ENCODE measurements at places on chromosomes 4 and X. TPM values are rescaled to one million over a fixed set of nuclear protein-coding genes. Genes with fewer than 3 reads are reported as not detected.

DNA sequence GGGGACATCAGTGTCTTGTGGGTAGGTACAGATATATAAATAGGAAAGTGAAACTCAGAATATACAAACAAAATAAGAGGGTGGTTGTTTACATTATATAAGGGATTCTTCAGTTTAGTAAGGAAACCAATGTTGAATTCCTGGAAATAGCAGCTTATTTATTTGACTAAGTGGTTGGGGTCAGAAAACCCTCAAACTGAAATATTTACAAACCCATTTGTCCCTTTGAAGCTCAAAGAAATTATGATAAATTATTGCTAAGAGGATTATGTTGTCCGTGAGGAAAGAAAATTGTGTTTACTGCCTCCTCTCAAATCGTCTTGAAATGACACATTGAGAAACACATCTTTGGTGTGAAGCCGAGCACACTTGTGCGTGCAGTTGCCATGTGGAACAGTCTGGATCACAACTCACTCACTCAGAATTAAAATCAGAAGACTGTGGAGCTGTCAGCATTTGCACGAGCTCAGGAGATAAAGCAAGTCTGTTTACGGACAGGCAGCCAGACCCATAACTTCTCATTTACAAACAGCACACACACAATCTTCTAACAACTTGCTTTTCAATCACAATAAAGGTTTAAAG lies 46.8 kb upstream of the SETD7 start:
- DNase-seq: no peak

- DNase-seq: no peak
Observed at GRCh38 chrX:153521034-153521433, 3.6 kb downstream of the ATP2B3 start.

DNA sequence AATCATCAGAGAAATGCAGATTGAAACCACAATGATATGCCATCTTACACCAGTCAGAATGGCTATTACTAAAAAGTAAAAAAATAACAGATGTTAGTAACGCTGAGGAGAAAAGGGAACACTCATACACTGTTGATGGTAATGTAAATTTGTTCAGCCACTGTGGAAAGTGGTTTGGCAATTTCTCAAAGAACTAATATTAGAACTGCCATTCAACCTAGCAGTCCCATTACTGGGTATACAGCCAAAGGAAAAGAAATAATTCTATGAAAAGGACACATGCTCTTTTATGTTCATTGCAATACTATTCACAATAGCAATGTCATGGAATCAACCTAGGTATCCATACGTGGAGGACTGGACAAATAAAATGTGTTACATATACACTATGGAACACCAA lies 566.3 kb downstream of the STPG2 start:
- no peak for DNase-seq

SHISA3 gene
- total RNA-seq: 0.86 TPM

DNA sequence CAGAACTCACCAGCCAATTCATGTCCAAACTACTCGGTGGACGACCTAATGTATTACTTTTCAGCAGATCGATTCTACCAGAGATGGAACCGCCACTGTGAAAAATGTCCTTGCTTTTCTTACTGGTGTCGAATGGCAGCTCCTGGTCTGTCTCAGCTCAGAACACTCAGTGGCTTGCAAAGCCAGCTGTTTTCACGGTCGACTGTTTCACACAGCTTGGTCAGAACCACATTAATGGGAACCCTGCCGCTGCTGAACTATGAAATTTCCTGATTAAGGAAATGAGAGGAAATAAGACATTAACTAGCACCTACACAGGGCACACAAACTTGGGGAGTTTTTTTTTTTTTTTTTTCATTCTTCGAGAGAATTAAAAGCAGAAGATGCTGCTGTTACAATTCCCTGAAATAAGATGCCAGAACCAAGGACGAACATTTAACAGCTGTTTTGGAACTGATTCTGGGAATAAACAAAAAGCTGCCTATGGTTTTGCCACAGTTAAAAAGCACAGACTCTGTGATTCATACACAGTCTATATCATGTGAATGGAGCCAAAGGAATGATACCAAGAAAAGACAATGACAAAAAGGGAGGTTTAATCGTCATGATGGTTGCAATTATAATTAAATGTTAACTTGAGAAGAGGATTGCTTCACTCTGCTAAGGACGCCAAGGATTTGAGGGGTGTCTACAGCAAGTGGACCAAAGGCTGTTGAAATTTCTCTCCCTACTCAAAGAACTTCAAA lies 31.3 kb downstream of the SUPT20HL2 start:
- no peak for DNase-seq

DNA sequence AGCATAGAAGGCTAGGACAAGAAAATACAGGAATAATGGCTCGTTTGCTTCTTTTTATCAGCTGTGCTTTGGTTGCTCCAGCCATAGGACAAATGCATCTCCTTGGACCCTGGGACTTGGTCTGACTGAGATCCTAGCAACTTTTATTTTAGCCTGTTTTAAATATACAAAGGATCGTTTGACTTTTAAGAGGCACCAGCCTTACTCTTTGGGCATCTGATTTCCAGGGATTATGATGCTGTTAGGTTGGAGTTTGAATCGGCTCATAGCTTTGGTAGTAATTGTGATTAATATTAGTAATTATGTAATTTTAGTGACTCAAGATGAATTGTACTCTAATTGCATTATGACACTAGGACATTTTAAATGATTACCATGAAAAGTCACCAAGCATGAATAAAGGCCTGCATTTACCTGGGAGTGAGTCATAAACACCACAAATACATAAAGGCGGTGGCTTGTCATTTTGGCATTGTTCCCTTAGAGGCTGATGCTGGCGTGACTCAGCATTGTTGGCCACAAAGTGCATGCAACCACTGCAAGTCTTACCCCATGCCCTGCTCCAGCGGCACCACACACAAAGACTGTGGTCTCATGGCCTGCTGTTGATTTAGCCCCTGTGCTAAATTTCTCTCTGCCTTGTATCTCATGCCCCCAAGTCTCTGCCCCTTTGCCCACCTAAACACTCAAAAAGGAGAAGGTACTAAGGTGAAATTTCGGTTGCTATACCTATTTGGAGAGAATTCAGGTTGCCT lies 12.4 kb downstream of the GPAT3 start:
- DNase-seq: peak; percentile 89

DNA sequence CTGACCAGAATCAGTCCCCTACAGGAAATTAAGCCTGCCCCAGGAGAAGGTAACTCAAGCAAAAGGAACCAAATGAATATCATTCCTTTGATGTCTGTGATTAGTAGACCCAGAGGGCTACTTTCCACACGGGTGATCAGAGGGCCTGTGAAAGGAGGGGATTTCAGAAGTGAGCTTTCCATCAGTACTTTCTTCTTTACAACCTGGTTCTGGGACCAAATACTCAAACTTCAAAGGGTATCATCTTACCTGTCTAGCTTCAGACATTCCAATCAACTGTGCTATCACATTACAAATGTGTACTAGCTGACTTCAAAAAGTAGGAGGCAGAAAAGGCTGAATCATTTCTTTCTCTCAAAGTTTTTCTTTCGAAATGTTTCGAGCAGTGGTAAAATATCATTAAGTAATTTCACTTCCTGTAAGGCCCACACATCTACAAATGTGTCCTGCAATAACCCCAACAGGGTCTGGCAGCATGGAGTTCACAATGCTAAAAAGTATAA lies 23.9 kb downstream of the ACSL4 start:
- no peak for DNase-seq

CHRDL1 gene
- 18.3 TPM for total RNA-seq

DNA sequence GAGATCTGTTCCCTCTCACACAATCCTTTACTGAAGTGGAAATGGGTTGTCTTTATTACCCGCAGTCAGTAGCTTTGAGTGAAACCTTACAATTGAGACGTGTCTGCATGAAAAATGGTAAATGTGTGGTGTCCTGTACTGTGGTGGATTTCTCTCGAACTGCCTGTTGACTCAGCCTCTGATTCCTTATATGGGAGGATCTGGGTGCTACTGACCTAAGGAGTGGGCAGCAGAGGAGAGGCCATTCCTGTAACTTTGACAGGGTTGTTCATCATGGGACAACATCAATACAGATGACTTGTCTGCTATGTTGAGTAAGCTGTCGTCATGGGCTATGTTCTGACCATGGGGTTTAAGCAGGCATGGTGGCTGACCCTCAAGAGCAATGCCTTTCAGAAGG lies 159.6 kb upstream of the WDR1 start:
- DNase-seq: no peak

DNA sequence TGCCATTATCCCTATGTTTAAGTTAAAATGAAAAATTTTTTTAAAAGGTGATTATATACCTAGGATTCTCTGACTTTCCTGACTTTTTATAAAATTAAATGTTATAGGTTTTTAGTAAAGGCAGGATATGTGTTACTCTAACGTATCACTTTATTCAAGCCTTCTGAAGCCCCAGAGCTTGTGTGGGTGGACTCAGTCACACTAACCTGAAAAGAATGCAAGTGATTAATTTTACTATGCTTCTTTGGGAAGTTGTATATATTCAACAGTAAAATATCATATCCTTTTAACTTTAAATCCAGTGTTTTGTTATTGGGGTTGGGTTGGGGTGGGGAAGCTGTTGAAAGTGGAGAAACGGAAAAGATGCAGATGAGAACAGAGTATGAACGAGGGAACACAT lies 22.8 kb downstream of the PDLIM3 start:
- DNase-seq: no peak

GRCh38 chr4:116638592-116638991 lies 446.8 kb downstream of the TRAM1L1 start:
- no peak for DNase-seq

- DNase-seq: no peak
Observed at GRCh38 chrX:17669891-17670290, 67.4 kb upstream of the SCML1 start.

P2RY8 gene
- total RNA-seq: 1.3 TPM

ERAS gene
- total RNA-seq: 0.32 TPM

AKAP4 gene
- not detected for total RNA-seq

DNA sequence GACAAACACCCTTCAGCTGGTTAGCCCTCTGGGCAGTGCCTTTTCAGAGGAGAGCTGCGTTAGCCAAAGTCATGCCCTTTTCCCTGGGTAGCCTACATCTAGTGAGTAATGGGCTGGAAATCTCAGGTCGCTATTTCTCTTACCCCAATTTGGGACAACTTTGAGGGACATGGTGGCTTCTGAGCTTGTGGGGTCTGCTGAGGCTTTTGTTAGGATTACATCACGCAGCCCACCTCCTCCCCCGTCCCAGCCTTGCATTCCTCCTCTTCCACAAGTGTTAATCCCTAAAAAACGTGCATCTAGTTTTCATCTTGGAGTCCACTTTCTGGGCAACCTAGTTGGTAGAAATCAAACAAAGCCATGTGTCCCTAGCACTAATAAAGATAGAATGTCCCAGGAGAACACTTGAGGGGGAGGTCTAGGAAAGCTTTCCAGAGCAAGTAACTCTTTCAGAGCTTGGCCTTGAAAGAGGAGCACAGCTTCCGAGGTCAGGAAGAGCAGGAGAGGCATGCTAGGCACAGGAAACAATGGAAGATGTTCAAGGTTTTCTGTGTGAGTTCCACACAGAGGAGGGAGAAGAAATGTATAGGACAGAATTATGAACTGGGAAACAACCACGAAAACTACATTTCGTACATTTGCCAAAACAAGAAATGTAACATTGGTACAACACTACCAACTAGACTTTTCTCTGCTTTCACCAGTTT lies 2.8 kb downstream of the MRFAP1 start:
- DNase-seq: no peak

DNA sequence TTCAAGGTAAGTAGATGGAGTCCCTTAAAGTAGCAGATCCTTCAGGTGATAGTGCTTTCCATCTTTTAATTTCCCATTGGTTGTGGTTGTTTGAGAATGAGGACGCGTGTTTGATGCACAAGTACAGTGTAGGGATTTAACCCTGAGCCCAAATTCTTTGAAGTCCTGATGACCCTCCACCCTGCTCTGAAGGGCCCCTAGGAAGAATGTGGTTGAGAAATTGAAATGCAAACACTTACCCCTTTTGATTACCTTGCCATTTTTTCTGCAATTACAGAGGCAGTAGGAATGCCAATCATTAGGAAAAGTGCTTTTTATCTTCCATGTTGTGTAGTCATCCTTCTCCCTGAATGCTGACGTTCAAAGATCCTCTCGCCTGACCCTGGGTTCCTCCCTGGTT lies 112.4 kb downstream of the ZNF518B start:
- no peak for DNase-seq

DNA sequence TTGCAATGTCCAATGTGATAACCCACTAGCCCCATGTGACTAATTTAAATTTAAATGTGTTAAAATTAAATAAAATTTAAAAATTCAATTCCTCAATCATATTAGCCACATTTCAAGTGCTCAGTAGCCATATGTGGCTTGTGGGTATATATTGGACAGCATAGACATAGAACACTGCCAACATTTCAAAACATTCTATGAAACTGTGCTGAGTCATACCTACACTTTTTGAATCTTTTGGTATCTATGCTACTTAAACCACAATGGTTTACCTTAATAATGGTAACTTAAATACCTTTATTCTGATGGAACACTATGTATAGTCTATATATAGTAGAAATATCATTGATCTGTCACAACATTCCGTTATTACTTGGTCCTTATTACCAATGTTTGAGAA lies 223.4 kb upstream of the ATOH1 start:
- DNase-seq: no peak

FAM120C gene
- total RNA-seq: 4.4 TPM

DNA sequence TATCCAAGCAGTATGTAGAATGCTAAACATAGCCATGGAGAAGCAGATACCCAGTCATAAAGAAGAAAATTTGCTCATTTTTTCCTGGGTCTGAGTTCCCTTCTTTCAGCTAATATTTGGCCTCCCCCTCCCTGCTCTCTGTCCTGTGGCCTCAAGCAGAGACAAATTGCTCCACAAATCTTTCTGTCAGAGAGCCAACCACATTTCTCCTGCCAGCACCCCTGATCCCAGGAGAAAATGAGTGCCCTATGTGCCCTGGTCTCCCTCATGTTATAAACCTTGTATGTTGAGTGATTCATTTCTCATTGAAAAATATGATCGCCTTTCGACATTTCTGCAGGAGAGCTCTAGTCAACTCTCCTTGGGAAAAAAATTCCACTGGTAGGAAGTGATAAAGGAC lies 82.0 kb downstream of the TMEM156 start:
- no peak for DNase-seq

SPANXN3 gene
- total RNA-seq: not detected

- no peak for DNase-seq
Observed at GRCh38 chrX:37998586-37999262, 7.6 kb upstream of the SYTL5 start.

GRCh38 chrX:10496345-10496965 lies 123.9 kb downstream of the MID1 start:
- no peak for DNase-seq

DNA sequence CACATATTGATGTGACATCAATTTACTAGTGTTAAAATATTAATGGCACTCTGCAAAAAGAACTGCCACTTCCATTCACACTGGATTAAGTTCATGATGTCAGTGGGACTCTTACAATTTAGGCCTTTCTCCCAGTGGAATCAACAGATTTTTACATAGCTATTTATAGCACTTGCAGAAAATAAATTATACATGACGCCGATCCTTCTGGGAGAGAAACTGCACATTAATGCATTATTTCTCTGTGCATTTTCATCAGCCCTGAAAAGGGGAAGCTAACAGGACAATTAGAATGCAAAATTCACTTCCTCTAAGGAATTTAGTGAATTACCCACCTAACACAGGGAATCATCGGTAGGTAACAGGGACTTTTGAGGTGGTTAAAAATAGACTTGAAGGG lies 15.7 kb downstream of the LGI2 start:
- DNase-seq: no peak

Data from colonic mucosa (tissue), 4 donors.